ENCODE measurements at places on chromosomes 3 and 15.

- no peak for DNase-seq
Observed at GRCh38 chr3:71491154-71491752, 92.3 kb downstream of the FOXP1 start.

DNA sequence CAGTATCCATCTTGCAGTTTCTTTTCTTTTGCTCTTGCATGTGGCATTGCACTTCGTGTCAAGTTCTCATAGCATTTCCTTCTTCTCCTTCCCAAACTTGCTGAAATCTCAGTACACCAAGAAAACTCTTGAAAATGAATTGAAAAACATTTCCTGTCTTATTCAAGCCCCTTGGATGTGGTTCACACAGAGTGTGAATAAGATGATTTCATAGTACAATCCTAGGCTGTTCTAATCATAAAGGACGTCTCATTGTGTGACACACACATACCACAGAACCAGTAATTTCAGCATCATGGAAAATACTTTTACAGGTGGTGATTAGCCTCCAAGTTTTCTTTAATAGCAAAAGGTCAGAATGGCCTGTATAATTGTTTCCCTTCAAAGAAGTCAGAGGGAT, 121.6 kb upstream of the AADACL2 start:
- no peak for DNase-seq

DNA sequence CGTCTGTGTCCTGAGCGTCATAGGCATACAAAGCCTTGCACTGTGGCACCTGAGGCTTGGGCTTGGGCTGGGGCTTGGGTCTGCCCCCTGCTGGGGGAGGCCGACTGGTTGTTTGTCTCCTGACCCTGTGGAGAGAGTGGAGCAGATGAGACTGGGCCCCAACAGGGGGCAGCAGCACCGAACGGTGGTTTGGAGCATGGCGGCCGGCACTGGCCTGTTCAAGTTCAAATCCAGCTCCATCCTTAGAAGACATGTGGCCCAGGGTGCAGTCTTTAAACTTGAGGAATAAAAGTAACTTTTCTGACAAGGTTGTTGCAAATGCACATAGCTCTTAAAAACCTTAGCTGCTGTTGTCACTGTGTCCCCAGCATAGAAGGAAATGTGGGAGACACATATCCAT, 33.3 kb downstream of the CCNB2 start:
- DNase-seq = peak; percentile 24

DNA sequence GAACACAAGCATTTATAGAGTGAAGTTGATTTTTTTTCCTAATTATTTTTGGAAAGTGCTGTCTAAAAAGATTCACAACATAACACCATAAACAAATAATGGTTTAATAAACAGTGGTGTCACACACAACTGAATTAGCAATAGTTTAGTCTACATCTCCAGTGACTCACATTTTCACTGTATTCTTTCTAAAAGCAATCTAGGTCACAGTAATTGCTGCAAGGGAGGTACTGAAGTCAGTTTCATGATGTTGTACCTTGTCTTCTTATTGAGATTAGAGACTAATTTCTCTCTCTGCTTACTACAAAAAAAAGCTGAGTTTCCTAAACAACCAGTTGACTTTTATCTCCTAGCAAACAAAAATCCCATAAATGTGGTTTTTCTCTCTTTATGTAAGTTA, 29.6 kb downstream of the PLSCR4 start:
- DNase-seq = no peak

- no peak for DNase-seq
Observed at GRCh38 chr3:107662124-107662507, 139.4 kb downstream of the BBX start.

GRCh38 chr3:100102757-100103156, 11.5 kb downstream of the FILIP1L start:
- no peak for DNase-seq

GRCh38 chr15:28109626-28110455, 10.7 kb upstream of the OCA2 start:
- no peak for DNase-seq

DNA sequence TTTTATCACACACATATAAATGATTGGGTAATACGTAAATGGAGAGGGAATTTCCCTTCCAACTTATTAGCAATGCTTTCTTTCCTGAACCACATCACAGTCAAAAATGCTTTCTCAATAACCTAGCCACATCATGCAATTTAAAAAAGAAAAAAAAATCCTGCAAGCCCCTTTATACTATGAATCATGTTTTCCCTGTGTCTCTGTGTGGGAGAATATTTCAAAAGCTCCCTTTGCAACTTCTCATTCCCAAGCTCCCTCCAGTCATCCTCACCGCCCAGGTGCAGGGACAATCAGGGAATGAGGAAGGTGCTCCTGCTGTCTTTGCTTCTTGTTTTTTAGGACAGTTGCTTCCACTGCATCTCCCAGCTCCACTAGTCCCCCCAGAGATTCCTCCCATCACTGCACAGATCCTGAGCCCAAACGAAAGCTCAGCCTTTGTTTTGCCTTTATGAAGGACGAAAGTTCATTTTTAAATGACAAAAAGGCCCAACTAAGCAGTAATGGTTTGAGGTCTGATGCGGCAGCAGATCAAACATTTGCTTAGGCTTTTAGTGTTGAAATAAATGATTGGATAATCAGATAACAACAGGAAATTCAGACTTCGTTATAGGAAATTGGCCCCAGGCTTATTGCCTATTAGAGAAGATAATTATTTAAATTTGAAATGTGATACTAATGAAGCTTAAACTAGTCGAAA, 47.8 kb upstream of the ADGRG7 start:
- DNase-seq = no peak

GRCh38 chr3:177377166-177377565, 179.9 kb upstream of the TBL1XR1 start:
- no peak for DNase-seq

- no peak for DNase-seq
Observed at GRCh38 chr3:43747641-43748040, 56.9 kb downstream of the ABHD5 start.

GRCh38 chr3:52678265-52679198, 7.2 kb downstream of the PBRM1 start:
- no peak for DNase-seq

DNA sequence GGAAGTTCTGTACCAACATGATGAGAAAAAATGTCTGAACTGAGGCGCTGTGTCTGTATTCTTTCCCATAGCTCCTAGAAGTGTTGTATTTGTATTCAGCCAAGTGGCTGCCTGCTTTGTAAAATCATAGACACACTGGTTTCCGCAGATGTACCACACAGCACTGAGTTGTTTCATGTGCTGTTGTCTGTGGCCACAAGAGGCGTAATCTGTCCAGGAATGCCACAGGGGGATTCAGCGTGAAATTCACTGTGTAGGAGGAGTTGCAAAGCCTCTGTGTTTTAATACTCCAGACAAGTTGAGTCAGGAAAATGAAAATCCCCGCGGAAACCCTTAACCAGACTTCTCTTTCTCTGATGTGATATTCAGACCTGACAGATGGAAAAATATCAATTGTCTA, 462.2 kb downstream of the NSUN3 start:
- no peak for DNase-seq

- no peak for DNase-seq
Observed at GRCh38 chr3:40254891-40255290, 54.6 kb upstream of the EIF1B start.

DNA sequence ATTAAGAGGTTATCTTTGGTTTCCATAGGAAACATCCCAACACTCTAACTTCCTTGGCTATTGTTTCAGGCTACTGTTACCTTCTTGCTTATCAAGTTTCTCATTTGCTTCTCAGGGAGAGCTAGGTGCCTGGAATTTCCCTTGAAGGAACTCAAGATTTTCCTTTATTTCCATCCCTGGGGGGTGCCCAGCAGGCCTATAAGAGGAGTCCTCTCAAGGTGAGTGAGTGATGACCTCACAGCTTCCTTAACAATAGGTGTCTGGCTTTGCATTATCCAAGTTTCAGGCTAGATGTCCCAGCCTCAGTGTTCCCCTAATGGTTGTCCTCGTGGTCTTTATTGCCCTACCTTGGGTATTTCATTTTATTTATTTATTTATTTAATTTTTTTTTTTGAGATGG, 12.1 kb upstream of the CTSH start:
- DNase-seq = no peak
